ENCODE measurements at places on chromosomes 1 and 21.

DNA sequence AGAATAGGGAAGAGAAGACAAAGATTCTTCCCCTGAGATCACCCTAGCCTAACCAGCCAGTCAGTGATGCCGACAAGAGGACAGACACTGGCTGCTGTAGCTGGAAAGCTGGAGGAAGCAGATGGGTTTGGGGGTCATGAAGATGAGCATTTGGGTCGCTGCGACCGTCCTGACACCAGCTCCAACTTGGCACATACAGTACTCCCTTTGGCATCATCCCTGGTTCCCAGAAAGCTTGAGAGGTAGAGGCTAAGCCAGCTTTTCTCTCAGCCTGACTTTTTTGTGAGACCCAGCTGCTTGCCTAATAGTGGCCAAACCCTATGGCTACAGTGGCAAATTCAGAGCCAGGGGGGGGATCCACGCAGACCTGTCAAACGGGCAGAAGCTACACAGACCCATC lies 43.0 kb upstream of the IKBKE start:
- DNase-seq, result no peak

GRCh38 chr1:171850651-171851350 lies 9.5 kb downstream of the DNM3 start:
- no peak for DNase-seq

DNA sequence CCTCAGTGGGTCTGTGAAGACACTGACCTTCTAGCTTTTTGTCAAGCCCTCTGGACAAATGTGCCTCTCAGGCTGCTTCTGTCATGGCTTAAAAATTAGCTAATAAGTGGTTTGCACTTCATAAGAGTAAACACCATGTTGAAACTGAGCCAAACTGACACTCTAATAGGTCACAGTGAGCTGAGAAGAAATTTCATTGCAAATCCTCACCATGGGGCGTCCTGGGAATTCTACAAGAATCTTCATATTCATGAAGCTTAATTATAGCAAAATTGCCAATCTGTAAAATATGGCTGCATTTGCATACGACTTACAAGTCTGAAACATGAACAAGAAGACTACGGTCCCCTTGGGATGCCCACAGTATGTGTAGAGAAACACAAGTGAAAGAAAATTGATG lies 188.6 kb downstream of the DSCAM start:
- DNase-seq, result peak; percentile 55

DNA sequence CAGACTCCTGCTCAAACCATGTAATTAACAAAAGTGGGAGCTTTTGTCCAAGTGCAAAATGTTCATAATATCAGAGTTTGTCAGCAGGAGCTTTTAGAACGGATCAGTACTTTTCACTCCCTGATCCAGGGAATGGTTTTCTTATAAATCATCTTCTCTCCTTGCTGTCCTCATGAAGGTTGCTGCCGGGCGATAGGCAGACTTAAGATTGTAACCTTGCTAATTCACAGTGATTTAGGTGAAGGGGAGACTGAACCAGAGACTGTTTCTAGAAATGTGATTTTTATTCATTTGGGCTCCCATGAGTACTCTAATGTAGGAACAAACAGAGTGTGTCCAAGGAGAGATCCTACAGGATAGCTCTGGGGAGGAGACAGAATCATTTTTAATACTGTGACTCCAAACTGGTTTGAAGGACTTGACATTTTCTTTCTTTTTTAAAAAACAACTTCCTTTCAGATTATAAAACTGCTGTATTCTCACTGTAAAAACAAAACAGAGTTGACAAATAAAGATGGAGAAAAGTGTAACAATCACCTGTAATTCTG lies 23.7 kb downstream of the ELAVL4 start:
- DNase-seq, result no peak

- no peak for DNase-seq
These were observed 84.2 kb downstream of the RABGAP1L start for GRCh38 chr1:174243451-174244000.

DNA sequence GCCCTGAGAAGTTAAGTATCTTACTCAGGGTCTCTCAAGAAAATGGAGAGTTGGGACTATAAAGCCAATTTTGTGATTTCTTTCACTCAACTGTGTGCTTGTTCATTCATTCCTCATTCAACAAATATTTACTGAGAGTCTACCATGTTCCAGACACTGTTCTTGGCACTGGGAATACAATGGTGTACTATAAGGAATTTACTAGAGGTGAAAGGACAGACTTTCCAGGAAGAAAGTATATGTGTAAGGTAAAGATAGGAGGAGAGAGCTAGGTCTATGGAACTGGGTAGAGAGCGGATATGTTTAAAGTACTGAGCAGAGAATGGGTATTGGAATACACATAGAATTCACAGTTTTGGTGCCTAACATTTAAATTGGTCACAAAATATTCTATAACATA lies 42.3 kb downstream of the ZNHIT6 start:
- DNase-seq, result no peak

DNA sequence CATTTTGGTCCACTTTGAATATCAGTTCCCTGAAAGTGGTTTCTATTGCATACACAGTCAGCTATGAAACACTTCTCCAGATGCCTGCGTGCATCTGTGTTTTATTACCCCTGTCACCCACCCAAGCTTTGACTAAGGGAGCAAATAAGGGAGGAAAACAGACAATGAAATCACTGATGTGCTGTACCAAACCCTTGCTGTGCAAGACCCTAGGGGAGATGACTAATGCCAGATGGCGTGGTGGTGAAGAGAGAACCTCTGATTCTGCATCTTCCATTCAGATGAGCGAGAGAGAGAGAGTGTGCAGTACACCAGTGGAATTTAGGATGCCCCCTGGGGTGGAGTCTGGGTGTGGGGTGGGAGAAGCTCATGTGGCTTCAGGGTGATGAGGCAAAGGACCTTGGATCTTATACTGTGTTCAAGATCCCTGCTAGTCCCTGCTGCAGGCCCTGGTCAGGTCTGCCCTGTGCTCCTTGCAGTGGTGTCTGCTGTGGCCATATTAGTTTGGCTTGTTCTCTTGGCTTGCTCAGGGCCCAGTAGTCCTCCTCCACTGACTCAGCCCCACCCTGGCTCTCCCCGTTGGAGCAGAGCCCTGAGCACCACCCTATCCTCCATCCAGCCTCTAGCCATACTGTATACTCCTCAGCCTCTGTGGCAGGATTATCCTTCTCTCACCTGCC lies 18.5 kb downstream of the CLCA1 start:
- DNase-seq, result no peak

DNA sequence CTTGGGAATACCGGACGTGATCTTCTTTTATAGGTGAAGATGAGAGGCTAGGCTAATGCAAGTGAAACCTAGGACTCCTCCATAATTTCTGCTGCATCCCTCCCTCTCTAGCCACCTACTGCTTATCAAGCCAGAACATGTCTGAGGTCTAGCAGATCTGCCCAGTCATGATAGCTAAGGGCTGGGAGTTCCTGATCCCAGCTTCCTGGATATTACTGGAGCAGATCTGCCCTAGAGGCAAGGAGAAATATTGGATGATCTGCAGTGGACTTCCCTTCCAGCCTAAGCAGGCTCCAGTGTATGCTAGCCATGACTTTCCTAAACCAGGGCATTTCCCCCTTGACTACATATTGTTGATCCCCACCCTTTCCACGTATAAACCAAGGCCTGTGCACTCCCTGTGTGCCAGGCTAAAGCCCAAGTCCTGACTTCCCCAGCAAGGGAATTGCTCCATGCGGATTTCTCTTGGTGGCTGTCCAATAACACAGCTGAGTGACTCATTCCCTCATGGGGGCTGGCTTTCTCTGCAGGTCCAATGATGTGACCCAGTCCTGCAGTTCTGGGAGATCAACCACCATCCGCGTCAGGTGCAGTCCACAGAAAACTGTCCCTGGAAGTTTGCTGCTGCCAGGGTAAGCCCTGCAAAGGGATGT lies 15.5 kb upstream of the SARS1 start:
- DNase-seq, result no peak

DNA sequence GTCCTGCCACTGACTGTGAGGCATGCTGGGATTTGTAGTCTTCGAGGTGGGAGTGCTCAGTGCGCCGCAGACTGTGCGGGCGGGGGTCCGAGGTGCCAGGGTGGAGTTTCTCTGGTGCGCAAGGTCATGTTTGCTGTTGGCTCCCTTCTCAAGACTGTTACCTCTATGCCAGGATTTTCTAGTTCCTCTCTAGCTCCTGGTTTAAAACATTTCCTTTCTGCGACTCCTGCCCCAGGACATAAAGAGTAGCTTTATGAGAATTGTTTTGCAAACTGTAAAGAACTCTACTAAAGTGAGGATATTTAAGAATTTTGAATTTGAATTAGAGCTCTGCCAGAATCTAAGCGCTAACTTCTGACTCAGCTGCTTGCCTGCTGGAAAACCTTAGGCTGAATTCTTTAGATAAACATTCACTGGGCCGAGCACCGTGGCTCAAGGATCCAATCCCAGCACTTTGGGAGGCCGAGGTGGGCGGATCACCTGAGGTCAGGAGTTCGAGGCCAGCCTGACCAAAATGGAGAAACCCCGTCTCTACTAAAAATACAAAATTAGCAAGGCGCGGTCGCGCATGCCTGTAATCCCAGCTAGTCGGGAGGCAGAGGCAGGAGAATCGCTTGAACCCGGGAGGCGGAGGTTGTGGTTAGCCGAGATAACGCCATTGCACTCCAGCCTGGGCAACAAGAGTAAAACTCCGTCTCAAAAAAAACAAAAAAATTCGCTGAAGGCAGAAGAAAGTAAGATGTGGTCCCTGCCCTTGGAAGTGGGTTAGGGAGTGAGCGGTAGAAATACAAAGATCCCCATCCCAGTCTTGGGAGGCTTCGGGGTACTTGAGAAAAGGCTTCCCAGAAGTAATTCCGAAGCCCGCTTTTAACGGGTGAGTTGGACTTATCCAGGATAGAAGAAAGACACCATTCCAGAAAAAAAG lies 992 bp upstream of the USP48 start:
- no peak for DNase-seq

DNA sequence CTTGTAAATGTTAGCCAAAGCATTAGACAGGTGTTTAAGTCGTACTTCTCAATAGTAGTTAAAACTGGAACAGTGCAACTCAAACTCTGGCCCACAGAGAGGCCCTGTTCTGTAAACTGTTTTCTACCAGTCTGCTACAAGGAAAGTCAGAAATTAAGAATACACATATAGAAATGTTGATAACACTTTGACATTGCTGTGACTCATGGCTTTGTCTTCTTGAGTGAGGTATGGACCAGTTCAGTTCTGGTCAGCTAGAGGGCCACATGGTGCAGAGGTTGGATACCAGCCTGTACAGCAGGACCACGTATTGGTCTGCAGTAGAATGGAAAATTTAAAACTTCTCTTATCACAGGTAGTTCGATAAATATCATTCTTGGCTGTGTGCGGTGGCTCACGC lies 22.3 kb downstream of the ZBTB8B start:
- DNase-seq, result no peak

DNA sequence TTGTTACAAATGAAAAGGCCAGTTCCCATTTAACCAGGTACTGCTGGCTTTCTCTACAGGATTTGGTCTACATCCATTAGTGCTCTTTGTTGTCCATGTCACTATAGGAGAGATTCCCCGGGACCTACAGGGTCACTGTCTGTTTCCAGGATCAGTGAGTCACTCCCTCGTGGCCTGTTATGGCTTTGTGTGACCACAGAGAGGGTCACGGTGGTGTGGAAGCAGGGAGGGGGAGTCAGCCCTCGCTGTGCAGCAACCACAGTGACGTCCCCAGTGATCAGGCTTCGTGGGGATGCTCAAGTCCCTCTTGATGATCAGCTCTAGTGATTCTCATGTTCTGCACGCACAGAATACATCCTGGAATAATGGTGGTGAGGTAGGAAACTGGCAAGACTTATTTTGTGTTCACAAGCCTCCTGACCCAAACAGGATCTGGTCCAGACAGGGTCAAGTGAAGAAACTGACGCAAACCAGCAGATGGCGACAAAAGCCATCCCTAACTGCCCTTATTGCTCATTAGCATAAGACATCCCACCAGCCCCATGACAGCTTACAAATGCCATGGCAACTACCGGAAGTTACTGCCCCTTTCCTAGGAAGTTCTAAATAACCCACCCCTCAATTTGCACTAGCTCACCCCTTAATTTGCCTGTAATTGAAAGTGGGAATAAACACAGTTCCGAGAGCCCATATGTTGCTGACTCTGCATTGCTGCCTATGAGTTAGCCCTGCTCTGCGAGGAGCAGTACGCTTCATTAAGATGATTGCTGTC lies 98.5 kb downstream of the DISC1 start:
- DNase-seq, result peak; percentile 73

GRCh38 chr1:23567996-23568607 lies 8.8 kb upstream of the ID3 start:
- no peak for DNase-seq

GRCh38 chr1:203206129-203206687 lies 19.7 kb upstream of the CHI3L1 start:
- no peak for DNase-seq

DNA sequence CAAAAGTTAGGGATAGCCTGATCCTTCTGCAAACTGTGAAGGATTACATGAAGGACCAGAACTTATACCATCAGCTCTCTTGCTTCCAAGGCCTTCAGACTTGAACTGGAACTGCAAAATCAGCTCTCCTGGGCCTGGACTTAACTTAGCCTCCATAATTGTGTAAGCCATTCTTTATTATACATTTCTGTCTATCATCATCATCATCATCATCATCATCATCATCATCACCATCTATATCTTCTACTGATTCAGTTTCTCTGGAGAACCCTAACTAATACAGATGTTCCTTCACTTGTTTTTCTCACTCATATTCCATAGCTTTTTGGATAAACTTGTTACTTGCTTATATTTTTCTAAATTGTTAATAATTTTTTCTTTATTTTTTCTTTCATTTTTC lies 50.0 kb downstream of the PAPPA2 start:
- no peak for DNase-seq

- no peak for DNase-seq
These were observed 50.8 kb downstream of the PTBP2 start for GRCh38 chr1:96772349-96772748.

DNA sequence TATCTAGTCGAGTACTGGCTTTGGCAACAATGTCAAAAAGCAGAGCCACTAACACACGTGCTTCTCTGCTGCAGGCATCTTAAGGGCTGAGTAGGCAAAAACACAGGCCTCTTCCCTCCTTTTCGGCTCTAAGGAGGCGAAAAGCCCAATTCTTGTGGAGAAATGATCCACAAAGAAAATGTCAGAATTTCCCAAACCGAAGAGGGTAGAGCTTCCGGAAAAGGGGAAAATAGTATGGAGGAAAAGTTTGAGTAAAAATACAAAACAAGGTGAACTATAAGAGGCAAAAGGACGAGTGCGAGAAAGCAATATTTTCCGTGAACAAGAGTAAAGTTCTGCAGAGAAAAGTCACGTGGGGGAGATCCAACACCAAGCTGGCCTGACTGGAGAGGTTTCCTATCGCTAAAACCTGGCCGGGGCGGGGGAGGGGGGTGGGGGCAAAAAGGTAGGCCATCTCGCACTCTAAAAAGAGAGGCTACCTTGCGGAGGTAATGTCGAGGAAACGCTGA lies 551 bp downstream of the ZRANB2 start:
- DNase-seq, result no peak

GRCh38 chr1:212700892-212701819 lies 1.5 kb upstream of the BATF3 start:
- peak; percentile 40 for DNase-seq

GRCh38 chr1:211327346-211327921 lies 801 bp downstream of the TRAF5 start:
- DNase-seq, result peak; percentile 77

DNA sequence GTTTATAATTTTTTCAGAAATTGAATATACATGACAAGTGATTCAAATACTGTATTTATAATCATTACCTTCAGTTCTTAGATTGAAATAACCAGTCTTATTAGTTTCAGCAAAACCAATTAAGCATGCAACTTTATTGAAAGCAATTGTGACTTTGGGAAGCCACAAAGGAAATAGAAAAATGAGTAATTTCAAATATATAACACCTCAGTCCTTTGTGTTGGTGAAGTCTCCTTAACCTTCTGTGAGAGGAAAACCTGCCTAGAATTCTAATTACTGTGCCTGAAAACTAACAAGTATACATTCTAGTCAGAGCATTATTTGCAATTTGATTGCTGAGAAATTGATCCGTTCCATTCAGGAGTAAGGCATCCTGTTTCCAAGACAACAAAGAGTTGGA lies 95.8 kb downstream of the S1PR1 start:
- no peak for DNase-seq
